ENCODE measurements at places on chromosomes 4 and X.

DNA sequence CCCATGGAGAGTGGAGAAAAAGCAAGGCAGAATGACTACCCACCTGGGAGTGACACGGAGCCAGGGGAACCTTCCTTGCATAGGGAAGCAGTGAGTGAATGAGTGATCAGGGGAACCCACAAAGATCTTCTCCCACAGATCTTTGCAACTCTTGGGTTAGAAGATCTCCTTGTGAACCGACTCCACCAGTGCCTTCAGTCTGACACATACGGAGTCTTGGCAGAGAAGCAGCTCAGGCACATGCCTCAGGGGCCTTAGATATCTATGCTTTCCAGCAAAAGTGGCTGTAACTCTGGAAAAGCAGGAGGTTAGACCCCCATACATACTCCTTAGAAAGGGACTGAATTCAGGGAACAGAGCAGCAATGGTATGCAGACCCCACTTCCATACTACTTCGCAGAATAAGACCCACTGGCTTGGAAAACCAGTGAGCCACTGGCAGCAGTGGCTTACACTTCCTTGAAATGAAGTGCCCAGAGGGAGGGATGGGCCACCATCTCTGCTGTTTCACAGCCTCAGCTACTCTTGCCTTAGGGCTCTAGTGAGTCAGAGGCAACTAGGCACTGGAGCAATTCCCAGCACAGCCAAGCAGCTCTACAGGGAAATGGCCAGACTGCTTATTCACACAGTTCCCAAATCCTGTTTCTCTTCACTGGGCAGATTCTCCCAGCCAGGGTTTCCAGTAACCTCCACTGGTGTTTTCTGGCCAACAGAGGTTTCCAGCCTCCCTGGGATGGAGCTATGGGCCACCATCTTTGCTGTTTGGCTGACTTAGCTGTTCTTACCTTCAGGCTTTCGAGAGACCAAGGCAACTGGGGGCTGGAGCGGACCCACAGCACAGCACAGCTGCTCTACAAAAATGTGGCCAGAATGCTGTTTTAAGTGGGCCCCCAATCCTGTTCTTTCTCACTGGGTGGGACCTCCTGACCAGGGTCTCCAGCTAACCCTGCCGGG lies 82.8 kb upstream of the TCEAL2 start:
- DNase-seq, result peak; percentile 68

DNA sequence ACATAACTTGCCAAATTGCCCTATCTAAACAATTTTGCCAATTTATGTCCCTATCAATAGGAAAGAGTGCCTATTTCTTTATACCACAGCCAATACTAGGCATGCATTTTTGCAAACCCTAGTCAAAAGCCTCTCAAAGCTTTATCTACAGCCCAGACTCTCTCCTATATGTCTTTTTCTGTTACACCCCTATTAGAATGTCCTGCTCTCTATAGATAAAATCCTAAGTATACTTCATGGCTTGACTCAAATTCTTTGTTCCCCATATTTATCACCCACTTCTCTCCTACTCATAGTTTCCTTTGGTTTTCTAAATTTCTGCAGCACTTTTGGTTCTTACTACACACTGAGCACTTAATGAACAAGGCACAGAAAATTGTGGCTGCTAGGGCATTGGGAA lies 38.0 kb downstream of the NUP62CL start:
- DNase-seq, result no peak

DNA sequence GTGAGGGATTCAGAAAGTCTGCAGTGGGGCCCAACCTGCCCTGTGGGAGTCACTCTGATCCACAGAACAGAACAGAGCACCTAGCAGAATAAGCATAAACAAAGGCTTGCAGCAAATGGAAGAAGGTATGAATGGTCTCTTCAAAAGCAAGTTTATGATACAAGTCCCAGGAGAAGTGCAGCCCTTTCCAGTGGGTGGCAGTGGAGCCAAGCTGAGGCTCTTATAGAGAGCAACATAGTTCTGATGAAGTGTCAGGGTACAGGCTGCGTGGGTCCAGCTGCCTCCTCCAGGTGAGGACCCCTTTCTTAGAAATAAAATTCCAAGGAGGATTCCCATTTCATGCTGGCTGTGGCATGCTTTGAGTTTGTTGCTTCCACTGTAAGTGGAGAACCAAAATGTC lies 88.8 kb upstream of the PAK3 start:
- no peak for DNase-seq

- no peak for DNase-seq
These were observed 274.3 kb downstream of the FRMPD4 start for GRCh38 chrX:12412561-12412960.

DNA sequence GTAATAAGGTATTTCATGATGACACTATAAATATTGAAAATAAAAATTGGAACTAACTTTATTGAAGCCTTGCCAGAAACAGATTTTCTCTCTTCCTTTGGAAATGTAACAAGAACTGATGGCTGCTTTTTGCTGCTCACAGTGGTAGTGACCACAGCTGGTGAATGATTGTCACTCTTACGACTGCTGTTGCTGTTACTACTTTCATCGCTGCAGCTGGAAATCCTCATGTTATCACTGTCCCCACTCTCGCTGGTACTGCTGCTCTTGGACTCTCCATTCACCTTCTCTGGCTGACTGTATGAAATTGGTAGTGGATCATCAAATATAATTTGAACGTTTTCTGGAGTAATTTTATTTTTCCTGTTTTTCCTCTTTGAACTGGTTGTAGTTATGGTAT lies 28.5 kb upstream of the COX18 start:
- DNase-seq, result no peak

DNA sequence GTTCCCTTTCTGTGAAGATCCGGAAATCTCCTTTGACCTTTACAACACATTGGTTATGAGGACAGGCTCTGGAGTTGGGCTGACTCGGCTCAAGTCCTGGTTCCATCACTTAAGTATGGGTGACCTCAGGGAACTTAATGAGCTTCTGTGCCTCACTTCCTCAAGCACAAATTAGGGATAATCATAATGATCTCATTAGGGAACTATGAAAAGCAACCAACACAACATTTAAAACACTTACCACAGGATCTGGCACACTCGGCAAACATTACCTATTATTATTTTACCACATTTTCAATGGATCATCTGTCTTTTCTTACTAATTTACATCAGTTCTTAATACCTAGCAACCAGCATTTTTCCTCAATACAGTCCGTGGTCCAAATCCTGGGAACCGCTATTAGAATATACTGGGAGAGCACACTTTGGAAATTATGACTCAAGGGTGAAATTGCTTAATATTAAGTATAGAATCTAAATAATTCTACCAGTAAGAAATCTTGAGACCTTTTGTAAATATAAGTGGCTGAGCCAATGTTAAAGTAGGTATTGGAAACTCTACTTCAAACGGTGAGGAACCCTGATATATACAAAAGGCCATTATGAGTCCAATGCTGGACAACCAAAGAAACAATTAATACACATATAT lies 19.6 kb downstream of the ADGRA3 start:
- DNase-seq, result no peak

- no peak for DNase-seq
These were observed 1.1 kb downstream of the MSL3 start for GRCh38 chrX:11759172-11759460.

DNA sequence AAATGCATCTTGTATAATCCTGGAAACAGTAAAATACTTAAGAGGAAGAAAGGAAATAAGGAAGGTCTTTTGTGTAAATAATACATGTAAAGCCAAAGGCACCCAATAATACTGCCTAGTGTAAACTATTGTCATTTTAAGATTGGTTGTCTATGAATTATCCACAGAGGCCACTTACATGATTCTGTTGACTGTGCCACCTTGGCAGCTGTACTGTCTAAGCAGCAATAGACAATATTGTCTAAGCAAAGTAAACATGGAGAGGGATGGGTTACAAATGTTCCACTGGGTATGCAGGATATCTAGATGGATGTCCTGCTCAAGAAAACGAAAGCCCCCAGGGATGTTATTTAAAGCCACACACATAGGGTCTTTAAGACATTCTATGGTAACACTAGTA lies 19.4 kb downstream of the BEND4 start:
- no peak for DNase-seq

- DNase-seq, result no peak
These were observed 207.6 kb upstream of the NR3C2 start for GRCh38 chr4:148649652-148650331.

DNA sequence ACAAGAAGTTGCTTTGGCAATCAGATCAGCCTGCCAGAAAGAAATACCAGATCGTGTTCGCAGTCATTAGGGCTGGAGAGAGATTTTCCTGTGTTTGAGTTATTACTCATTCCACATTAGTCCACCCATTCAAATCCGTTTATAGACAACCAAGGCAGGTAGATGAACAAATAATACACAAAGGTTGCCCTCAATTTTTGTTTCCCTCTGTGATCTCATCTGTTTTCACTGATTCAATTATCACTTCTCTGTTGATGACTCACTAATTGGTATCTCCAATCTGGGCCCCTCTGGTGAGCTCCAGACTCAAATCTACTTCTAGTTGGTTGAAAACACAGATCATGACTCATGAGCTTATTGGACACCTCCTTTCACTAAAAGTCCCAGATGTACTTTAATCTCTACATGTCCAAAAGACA lies 54.5 kb downstream of the CHM start:
- peak; percentile 46 for DNase-seq

DNA sequence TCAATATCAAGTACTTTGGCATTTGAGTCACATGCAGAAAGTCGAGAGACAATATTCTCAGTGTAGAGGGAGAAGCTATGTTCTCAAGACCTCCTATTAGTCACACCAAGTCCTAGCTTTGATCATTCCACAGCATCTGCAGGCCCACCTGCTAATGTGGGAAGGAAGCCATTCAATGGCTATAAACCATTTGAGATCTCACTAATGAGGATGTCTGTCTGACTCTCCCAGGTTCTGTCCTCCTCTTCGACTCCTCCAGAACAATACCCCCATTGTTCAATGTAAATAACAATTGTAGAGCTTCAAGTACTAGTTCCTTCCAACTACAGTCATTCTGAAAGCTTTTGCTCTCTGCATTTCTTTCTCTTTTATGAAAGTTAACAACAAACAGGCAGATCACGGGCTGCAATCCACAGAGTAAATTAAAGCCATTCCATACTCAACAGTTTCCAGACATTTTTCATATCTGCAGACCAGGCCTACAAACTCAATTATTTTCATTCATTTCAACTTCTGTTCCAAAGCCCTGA lies 140.2 kb upstream of the EDNRA start:
- peak; percentile 94 for DNase-seq

- no peak for DNase-seq
These were observed 33.2 kb upstream of the MID1IP1 start for GRCh38 chrX:38768079-38768478.

DNA sequence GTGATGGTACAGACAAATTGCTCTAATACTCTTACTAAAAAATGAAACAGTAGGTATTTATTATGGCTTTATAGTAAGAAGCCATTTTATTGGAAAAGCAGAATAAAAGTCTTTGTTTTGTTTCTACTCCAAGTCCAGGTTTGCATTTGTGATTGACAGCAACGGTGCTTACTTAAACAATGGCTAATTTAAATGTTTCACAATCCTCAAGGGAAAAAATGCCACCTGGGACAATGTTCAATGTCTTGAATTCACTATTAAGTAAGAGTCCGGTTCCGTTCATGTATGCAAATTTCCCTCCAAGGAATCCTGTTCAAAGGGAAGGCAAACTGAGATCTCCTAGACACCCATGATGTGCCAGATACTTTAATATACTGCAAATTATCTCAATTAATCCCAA lies 123.6 kb downstream of the RBM47 start:
- DNase-seq, result no peak

GRCh38 chr4:149754526-149754925 lies 61.1 kb downstream of the IQCM start:
- no peak for DNase-seq

DNA sequence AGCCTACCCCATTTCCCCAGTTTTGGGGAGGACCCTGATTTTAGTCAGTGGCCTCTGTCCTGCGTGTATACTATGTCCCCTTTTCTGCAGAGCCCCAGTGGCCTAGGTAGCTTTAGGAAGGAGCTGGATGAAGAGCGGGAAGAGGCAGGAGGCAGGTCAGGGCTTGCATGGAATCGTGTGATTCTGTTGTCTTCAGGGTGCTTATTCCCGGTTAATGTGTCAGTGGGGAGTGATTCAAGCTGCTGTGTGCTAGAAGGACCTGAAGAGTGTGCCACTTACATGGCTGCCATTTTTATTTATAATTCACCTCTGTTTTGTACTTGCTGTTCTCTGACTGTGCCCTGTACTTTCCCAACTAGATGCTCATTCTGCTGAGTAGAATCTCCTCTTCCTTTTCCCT lies 127.3 kb upstream of the AMOT start:
- no peak for DNase-seq

DNA sequence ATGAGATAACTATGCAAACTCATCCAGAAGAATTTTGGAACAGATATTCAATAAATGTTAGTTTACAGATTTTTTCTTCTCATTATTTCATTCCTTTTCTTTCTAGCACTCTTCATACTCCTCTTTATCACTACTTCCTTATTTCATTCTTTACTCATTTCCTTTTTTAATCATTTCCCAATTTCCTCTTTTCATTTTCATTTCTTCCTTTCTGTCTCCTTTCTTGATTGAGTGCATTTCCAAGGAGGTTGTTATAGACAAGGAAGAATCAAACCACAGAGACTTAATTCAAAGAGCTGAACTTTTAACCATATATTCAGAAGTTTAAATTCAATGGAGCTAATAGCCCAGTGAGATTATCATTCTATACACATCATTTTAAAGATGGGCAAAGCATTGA lies 600.7 kb downstream of the ARAP2 start:
- DNase-seq, result no peak

- peak; percentile 92 for DNase-seq
These were observed 22.6 kb upstream of the RBBP7 start for GRCh38 chrX:16892504-16893362.

DNA sequence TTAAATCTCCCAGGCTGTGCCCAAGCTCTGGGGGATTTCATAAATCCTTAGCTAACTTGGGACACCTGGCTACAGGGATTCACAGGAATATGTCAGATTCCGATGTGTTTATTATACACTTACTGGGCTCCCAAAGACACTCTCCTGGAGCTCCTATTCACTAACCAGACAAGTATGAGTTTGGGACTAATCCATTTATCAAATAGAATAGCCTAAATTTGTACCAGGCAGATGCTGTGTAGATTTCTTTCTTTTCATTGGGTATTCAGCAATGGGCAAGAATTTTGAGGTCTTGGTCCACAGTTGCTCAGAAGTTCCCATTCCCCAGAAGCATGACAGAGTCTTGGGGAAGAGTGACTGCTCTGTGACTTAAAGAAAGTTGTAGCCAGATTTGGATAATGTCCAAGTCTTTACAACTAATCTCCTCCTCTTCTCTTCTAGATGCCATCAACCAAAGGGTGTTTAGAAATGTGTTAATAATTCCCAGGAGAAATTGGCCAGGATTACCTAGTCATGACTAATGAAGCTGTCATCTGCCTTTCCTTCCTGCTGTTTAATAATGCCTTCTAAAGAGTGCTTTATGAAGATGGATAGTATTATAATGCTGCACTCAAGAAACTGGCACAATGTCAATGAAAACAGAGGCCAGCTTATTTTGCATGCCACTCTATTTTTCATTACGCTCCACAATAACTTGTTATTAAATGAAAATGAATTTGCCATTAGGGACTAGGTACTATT lies 120.9 kb downstream of the CHIC2 start:
- no peak for DNase-seq

GRCh38 chr4:188439641-188440311 lies 300.5 kb downstream of the TRIML1 start:
- DNase-seq, result no peak

GRCh38 chr4:180203349-180203748 lies 2039.9 kb upstream of the TENM3 start:
- no peak for DNase-seq

GRCh38 chr4:575281-576141 lies 584 bp downstream of the TMEM271 start:
- peak; percentile 92 for DNase-seq

GRCh38 chr4:69896530-69897116 lies 34.2 kb upstream of the CSN1S1 start:
- no peak for DNase-seq

GRCh38 chr4:104494185-104494584 lies 509 bp downstream of the CXXC4 start:
- no peak for DNase-seq

All from islet precursor cell (in vitro differentiated cells).